ENCODE measurements at places on chromosomes 3 and 15.
A peak's percentile ranks its signal among the peaks of the same experiment; 100 is the strongest.

GRCh38 chr3:50583897-50584296 is 14.6 kb downstream of the HEMK1 start:
- no peak for DNase-seq

GRCh38 chr3:125186261-125186787 is 26.2 kb downstream of the SLC12A8 start:
- peak; percentile 48 for DNase-seq

- no peak for DNase-seq
Observed at GRCh38 chr15:43775411-43775965, 1.3 kb downstream of the ELL3 start.

DNA sequence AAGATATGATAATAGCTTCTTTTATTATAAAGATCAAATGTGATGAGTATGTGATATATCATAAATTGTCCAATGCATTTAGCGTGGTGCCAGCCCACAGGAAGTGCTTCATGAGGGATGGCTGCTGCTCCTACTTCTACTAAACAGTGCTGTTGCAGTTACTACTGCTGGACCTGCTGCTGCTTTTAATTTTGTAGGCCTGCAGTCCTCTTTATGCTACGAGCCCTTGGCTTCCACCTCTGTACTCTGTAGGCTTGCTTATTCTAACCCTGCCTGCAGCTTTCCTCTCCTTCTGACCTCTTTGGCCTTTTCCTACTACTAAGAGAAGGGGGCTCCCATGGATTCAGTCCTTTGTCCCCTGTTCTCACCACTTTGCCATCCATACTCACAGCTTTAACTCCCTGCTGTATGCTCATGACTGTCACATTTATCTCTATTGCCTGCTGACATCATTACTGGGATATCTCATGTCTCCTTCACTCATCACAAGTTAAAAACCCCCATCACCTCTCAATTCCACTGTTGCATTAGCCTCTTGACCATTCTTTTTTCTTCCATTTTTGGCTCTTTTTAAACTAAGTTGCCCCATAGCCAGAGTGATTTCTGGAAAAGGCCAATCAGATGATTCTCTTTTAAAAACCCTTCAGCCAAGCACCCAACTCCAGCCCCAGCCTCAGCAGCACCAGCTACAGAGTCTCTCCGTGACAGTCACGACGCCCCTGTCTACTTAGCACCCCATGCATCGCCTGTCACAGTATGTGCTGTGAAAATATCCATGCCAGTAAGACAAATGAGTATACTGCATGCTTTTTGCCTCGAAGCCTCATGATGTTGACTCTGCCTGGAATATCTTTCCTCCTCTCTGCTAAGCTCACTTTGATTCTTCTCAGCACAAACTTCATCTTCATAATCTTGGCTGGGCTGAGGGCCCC is 56.3 kb downstream of the PLCL2 start:
- no peak for DNase-seq

DNA sequence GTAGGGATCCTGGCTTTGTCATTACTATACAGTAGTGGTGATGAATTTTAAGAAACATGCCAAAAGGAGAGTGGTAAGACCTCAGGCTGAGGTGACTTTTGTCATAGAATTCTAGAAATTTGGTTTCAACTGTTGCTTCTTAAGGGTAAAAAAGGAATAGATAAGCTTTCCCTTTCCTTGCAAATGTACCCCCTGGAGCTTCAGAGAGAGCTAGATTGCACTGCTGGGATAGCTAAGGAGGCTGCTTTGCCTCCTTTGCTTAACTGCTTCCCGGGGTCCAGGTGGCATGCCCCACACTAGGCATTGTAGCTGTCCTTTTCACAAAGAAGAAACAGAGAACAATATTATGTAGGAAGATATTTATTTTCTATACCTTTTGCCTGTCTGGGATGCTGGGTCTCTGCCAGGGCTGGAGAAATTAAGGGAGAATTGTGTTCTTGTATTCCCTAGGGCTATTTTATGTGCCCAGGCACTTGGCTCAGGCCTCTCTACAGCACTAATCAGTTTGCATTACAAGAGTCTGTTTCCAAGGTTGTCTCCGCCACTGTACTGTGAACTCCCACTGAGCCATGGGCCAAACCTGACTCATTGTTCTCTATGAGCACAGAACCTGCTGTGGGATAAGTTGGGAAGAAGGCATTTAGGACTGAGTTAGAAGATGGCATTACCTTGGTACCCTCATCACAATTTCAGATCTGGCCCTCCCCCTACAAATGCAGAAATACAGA is 460.0 kb downstream of the PDCD6IP start:
- no peak for DNase-seq

- no peak for DNase-seq
Observed at GRCh38 chr3:12627370-12627769, 36.5 kb downstream of the RAF1 start.

DNA sequence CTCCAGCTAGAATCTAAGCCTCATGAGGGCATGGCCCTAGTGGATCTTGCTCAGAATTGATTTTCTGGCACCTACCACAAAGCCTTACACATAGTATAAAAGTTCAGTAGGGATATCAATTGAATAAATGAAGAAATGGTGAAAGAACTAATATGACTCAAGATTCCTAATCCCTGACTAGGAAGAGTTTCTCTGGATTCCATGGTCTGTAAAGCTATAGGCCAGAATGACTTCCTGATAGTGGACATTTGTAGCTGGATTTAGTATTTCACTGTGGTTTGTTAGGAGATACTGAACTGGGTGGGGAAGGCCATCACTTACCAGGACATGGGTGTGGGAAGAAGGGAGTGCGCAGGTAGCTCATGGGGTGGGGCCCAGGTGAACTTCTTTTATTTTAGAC is 168.9 kb downstream of the RAP2B start:
- no peak for DNase-seq

GRCh38 chr3:35862057-35862456 is 222.7 kb downstream of the ARPP21 start:
- no peak for DNase-seq

DNA sequence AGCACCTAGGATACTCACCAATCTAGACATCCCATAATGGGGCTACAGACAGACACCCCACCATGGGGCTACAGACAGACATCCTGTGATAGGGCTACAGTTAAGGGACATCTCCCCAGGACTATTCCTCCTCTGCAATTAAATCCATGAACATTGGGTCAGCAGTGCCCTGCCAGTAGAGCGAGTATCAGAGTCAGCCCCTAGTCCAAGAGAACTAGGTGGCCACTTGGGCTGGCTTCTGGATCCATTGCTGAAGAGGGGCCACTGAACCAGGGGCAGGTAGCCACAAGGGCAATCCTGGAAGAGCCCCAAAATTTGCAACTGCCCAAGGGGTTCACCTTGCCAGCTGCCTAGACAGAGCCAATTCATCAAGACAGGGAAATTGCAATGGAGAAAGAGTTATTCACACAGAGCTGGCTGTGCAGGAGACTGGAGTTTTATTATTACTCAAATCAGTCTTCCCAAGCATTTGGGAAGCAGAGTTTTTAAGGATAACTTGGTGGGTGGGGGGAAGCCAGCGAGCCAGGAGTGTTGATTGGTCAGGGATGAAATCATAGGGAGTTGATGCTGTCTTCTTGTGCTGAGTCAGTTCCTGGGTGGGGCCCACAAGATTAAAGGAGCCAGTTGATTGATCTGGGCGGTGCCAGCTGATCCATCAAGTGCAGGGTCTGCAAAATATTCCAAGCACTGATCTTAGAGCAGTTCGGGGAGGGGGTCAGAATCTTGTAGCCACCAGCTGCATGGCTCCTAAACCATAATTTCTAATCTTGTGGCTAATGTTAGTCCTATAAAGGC is 170.2 kb upstream of the SMAD3 start:
- DNase-seq: no peak

GRCh38 chr3:30522476-30522875 is 83.9 kb upstream of the TGFBR2 start:
- DNase-seq: no peak

DNA sequence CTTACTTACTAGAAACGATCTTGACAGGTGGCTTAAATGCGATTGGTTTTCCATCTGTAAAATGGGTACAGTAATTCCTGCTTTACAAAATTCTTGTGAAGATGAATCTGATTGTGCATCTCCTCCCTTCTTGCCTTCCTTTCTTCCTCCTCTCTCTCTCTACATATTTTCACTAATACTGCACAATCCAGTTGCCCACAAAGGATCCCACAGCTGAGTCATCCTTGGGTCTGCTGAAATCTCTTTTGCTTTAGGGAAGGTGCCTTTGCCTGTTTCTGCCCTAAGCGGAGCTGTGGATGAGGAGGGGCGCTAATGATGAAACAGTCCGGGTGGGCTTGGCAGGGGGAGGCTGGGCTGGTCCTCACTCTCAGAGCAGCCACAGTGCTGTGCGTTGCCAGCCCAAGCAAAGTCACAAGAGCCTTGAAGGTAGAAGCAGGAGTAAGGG is 46.1 kb downstream of the AMOTL2 start:
- DNase-seq: no peak

DNA sequence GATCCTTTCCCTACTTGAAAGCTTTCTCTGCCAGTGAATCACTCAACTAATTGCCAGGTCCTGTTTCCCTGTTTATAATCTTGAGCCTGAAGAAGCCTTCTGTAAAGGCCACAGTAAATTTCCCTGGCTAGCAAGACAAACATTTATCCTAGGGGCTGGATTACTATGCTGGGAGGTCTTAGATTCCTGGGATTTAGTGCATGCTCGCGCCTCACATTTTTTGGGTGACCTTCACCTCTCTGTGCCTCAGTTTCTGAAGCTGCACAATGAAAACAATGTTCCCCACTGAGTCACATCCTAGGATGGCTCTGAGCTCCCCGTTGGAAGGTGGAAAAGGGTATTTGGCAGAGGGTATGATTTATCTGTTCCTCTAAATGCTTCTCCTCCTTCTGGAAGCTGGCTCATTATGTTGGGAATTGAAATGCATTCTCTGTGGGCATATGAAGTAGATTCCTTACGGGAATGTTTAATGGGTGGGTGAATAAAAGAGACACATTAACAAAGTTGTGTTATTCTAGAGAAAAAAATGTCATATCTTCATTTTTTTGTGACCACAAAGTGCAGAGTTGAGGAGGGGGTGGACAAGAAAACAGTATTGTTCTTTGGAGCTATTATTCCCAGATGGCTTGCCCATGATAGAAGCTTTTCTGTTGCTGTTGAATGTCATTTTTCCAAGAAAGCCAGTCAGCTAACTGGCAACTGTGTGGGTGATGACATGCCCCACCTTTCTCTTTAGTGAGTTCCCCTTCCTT is 32.4 kb downstream of the LSM3 start:
- no peak for DNase-seq

- DNase-seq: no peak
Observed at GRCh38 chr3:46495901-46496456, 1.8 kb upstream of the RTP3 start.

- no peak for DNase-seq
Observed at GRCh38 chr3:128804017-128804810, 75.2 kb upstream of the ACAD9 start.

GRCh38 chr3:177195242-177195991 is 1.9 kb downstream of the TBL1XR1 start:
- DNase-seq: peak; percentile 49

GRCh38 chr15:71798641-71799040 is 11.7 kb upstream of the NR2E3 start:
- DNase-seq: no peak

DNA sequence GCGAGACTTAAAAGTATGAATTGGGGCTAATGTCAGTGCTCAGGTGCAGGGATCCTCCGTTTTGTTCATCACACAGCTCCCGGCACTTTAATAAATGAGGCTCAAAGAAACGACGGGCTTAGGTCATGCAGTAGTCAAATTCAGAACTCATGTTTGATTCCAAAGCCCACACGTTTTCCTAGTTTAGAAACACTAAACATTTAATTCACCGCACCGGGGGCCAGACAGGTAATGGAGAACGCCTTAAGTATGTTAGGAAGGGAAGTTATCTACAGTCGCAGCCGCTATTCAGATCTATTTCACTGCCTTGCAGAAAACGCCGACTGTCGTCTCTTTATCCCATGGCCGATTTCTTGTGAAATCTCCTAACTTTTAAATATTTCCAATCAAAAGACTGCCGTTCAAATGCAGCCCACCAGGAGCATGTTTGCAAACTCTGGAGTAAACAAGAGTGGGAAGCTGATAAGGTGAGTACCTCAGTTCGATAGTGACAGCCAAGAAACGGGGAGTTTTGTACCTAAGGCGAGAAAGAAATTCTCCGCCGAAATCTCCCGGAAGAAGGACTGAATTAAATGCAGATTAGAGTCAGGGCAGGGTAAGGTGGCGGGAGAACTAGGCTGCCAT is 569 bp downstream of the HIGD2B start:
- peak; percentile 5 for DNase-seq

- DNase-seq: peak; percentile 50
Observed at GRCh38 chr3:154421083-154421482, 8.9 kb downstream of the GPR149 start.

DNA sequence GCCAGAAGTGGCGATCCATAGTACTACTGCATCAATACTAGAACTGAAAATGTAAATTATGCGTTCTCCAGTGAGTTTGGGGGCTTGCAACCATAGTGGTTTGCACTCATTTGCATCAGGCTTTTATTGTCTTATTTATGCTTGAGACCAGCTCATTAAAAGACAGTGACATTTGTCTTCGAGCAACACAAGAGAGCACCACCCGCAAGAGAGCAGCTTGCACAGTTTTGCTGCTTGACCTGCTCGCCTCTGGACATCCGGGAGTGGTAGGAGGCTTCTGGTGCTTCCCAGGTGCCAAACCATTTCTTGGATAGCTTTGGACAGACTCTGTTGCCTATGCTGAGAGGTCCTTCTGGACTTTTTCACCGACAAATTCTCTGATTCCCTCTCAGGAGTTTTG is 294.6 kb downstream of the MEX3B start:
- no peak for DNase-seq

- no peak for DNase-seq
Observed at GRCh38 chr15:65938604-65939003, 69.3 kb downstream of the RAB11A start.

DNA sequence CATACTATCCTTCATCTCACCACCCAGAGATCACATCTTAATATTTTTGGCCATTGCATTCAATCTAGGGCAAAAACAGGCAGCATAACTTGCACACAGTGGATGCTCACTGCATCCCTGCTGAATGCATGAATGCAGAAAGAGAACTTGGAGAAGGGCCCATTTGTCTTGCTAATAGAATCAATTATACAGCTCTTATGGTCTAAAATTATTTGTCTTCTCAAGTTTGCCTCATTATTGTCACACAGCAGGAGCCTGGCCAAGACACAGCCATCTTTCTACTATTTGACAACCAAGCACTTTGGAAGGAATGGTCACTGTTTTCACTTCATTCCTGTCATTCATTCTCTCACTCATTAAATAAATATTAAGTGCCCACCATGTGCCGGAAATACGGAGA is 1.2 kb upstream of the ARHGEF26 start:
- DNase-seq: no peak

DNA sequence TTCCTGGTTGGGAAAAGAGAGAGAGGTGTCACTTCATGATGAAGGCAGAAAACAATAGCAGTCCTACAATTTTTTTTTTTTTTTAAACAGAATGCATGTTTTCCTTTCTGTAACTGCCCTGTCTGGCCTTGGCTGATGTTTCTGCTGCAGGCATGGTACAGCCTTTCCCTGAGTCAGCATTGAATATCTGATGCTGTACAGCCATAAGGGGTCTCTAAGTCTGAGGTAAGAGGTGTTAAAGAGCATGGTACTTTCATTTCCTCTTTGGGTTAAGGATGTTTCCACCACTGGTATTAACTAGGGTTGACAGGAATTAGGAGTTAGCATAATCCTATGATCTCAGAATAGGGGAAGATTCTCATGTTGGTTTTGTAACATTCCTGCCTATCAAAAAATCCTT is 147.4 kb downstream of the CHST2 start:
- no peak for DNase-seq

GRCh38 chr3:10240799-10241198 is 7.5 kb upstream of the TATDN2 start:
- DNase-seq: no peak

- no peak for DNase-seq
Observed at GRCh38 chr15:37107744-37108380, 7.5 kb upstream of the MEIS2 start.
